ENCODE measurements at places on chromosomes 7 and 10.

DNA sequence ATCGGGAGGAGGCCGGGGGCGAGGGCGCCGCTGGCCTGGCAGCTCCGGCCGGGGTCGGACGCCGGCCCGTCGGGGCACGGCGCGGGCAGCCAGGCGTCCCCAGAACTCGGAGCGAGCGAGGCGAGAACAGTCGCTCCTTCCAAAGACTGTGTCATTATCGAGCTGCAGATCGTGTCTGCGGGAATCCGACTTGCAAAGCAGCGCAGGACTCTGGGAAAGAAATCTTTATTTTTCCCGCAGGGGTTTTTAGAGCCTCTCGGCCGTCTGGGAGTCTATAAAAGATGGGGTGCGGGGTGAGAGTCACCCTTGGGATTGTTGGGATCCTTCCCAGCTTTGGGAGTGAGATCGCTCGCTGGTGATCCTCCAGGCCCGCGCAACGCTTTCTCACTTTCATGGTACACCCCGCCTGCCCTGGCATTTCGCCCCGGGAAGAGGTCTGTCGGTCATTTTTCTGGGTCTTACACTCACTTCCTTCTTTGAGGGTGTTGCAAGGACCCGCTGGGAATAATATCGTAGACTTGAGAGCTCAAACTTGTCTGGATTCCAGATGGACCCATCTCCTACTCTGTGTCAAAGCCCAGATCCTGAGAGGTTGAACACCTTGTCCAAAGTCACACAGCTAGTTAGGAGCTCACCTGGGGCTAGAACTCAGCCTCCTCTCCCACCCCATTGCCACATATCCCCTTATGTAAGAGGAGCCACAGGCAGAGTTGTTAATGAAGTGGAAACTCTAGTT is 1.0 kb downstream of the UBTD1 start:
- DNase-seq = no peak

GRCh38 chr10:14499601-14499904 is 168.8 kb upstream of the FRMD4A start:
- no peak for DNase-seq

DNA sequence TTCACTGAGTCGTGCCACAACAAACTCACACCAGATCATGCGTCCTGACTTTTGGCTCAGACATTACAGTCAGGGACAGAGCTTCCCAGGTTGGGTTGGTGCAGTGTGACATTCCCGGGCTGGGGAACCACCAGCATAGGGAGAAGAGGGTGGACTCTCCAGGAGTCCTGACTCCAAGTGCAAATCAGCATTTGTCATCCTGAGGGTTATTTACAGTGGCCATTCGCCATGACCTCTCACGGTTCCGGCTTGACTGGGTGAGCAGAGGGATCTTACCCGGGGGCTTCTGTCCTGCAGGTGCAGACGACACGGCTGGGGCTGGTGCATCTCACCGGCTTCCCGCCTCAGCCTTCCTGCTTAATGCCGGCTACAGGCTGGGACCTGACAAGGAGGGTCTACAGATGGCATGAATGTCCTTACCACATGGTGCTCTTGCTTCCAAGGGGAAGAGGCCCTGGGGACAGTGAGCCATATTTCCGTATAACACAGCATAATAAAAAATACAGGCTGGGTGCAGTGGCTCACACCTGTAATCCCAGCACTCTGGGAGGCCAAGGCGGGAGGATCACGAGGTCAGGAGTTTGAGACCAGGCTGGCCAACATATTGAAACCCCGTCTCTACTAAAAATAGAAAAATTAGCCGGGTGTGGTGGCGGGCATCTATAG is 12.5 kb upstream of the INTS1 start:
- DNase-seq = no peak

DNA sequence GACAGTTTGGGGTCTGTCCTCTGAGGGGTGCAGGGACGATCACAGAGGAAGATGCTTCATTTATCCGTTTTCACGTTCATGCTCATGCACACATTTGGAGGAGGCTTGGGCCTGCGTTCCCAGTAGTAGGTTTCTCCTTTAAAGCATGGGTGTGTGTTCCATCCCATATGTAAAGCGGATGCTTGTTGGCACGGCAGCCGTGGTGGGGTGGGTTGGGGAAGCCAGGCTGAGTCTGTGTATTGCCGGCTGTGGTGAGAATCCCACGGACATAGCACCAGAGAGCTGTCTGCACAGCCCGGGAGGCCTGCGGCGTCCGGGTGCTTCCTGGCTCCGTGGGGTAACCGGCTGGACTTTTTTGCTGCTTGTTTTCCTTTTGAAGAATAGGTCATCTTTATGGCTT is 440 bp downstream of the JAKMIP3 start:
- DNase-seq = no peak

GRCh38 chr7:42189535-42189934 is 47.5 kb downstream of the GLI3 start:
- DNase-seq = no peak

- no peak for DNase-seq
These were observed 337.1 kb upstream of the GLI3 start for GRCh38 chr7:42573881-42574672.

DNA sequence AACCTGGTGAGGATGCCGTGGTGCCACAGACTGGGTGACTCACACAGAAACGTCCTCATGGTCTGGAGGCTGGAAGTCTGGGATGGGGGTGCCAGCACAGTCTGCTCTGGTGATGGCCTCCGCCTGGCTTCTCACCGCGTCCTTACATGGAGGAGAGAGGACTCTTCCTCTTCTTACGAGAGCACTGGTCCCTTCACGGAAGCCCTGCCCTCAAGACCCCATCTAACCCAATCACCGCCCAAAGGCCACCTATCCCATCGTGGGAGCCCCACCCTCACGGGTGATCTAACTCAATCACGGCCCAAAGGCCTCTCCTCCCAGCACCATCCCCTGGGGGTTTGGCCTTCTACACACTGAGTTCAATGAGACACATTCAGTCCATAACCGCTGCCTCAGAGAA is 137.7 kb downstream of the PTPRN2 start:
- DNase-seq = no peak

DNA sequence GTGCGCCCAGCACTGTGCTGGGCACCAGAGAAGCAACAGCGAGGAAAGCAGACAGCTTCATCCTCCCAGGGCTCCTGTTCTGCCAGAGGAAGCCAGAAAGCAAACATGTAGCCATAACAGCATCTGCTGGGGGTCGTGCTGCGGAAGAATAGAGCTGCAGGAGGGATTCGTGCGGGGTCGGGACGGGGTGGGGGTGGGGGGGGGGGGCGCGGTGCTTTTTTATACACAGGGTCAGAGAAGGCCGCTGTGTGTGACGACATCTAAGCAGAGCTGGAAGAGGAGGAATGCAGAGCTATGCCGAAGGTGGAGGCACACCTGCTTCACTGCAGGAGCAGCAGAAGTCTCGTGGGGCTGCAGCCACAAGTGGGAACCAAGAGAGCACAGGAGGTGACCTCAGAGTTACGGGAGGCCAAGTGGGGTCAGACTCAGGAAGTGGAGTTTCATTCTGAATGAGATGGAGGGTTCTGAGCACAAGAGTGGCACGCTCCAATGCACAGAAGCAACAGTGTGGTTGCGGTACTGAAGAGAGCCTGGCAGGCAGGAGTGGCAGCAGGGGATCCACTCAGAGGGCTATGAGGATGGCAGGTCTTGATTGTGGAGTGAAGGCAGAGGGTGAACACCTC is 11.1 kb downstream of the PKD1L1 start:
- no peak for DNase-seq

GRCh38 chr10:48818861-48819520 is 120.6 kb downstream of the LRRC18 start:
- DNase-seq = no peak

DNA sequence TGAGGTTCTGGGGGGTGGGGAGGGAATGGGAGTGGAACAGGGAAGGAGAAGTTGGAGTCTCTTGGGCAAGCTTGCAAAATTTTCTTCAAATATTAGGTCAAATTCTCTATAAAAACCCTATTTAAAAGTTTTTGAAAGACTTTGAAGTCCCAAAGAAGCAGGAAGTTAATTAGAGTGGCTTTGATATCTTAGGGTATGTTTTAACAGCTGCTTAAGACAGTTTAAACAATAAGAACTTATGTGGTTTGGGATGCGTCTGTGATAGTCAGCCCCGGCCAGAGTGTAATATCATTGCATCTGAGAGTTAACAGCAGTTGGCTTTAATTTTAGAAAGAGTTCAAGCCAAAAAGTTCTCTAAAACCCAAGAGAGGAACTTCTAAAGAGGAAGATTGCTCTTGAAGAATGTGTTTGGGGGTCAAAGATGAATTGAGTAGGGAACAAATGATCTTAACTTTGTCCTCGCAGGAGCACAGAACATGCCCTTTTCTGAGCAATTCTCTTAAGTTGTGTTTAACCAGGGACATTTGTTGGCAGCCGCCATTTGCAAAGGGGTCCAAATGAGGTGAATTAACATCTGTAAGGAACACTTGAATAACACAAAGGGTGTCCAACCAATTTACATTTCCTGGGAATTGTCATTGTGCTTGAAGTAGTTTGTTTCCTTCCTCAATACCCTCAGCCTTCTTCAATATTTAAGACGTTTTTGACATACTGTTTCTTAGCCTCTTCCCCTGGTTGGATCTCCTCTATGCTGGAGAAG is 182.4 kb downstream of the PTEN start:
- DNase-seq = no peak

- DNase-seq = no peak
These were observed 2.6 kb upstream of the PRF1 start for GRCh38 chr10:70605161-70605560.

DNA sequence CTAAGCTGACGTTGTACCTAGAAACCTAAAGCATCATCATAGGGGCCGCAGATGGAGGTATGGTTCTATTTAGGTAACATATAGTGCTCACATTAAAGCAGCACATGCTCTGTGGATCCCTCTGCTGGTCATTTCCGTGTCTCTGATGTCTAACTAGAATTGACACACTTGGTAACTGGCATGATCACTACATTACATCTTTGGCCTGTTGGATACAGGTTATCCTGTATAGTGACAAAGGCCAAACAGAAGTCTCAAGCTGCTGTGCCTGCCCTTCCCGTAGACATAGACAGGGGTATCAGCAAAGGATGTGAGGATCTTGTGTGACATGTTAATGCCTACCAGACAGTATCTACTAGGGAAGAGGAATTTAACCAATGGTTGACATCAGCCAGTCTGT is 51.2 kb downstream of the KIF5B start:
- DNase-seq = no peak

DNA sequence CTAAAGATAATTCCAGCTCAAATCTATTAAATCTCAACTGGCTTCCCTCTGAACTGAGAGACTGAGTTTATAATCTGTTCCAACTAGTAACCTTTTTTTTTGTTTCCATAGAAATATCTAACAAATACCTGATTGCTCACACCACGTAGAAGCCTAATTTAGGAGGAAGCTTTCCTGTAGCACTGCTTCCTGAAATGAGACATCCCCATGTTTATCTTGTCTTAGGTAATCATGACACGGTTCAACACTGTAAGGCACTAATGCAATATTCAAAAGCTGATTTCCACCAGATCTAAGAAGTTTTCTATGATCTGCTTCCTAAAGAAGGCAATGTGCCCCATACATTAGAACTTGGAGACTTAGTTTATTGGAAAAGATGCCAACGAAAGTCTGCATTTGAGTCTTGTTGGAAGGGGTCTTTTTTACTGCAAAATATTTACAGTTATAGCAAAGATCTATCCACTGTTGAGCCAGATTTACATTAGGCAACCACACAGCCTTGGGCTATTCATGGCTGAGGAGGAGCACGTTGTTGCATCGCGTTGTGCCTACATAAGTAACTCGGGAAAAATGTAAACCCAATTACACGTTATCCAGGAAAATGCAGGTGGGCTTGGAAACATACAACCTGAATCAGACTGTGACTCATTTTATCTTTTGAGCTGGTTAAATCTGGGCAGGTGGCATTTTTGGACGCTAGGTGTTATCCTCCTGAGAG is 66.3 kb downstream of the VIPR2 start:
- DNase-seq = no peak

DNA sequence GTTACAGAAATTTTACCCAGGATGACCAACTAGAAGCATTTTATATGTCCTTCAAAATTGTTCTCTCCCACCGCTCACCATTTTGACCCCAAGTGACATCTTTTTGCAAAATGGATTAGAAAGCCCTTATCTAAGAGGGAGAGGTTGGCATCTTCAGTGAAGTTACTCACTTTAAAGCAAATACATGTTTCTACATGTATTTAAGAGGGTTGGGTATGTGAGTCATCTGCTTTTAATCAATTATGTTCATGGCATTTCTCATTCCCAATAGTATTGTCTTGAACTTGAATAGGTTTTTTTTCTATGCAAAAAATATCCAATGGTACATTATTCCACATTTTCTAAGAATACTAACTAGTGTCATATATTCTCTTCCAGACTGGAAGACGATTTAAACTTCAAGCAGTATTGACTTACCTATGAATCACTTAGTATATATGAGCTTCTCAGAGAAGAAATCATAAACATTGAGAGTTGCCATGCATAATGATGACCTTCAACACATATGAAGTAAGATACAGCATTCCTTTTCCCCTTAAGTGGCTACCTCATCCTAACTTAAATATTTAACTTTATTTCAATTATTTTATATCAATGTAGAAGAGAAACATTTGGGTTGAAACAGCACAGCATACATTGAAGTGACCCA is 132.8 kb downstream of the POLR1F start:
- no peak for DNase-seq

DNA sequence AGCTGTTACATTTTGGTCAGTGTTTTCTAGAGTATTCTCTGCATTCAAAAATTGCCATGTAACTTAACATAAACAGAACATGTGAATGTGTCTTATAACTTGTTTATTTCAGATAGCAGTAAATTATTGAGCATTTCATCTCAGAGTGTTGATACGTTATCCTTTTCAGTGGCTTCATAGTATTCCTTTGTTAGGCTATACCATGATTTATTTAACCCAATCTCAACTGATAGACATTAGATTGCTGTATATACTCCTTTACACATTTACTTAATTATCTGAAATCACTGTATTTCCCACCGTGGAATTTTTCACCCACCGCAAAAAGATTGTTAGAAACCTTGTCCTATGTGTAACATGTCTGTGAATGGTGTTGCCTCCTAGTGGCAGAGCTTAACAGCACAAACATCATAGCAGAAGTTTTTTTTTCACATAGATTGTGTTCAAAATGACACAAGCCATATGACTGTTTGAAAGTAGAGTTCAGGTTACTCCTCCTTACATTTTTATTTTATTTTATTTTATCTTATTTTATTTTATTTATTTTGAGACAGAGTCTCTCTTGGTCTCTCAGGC is 21.4 kb downstream of the SLF2 start:
- no peak for DNase-seq

DNA sequence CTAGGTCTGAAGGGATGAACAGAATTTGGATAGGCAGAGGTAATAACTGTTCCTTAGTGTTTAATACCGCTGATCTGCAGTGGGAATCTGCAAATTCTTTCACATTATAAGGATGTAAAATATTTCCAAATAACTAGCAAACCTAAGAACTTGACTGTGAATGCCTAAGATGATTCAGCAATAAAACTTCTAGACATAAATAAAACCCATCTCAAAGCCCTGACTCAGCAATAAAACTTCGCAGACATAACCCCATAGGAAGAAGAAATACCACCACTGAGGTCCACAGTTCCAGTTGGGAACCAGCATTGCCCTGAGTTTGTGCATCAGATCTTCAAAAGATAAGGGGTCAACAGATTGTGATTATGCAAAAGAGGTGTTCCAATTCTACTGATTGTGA is 354.2 kb downstream of the GFRA1 start:
- DNase-seq = no peak
